IPS DF 19.7 (cell line): ENCODE measurements at places on chromosomes 4 and X.

DNA sequence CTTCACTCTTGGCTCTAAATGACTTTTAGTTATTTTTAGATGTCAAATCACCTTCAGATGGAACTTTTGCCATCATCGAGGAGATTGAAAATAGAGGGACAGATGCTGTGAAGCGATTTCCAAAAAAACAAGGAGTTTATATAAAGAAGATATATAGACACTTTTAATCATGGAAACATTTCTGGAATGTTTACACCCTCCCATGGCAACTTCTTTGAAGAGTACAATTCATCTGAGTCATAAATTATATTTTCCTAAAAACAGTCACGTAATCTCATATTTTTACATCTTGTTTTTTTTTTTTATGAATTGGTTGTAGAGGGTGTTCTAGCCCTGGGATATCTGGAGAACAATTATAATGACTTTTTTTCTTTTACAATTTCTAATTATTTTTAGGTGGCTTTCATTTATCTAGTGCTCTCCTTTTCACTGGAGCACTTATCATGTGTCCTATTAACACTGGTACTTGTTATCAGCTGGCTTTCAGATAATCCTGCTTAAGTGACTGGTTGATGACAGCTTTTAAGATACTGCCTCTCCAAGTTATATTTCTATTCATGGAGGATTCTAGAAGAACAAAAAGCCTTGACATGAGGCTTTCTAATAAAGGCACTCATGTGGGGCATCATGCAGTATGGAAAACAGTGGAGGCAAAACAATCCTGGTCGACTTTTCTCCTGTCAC, 24.9 kb downstream of the PCDH7 start:
- no peak for DNase-seq

- no peak for DNase-seq
These were observed 44.0 kb downstream of the SLC25A5 start for GRCh38 chrX:119512146-119512800.

GRCh38 chrX:1911401-1912128, 296.7 kb downstream of the ASMT start:
- no peak for DNase-seq

DNA sequence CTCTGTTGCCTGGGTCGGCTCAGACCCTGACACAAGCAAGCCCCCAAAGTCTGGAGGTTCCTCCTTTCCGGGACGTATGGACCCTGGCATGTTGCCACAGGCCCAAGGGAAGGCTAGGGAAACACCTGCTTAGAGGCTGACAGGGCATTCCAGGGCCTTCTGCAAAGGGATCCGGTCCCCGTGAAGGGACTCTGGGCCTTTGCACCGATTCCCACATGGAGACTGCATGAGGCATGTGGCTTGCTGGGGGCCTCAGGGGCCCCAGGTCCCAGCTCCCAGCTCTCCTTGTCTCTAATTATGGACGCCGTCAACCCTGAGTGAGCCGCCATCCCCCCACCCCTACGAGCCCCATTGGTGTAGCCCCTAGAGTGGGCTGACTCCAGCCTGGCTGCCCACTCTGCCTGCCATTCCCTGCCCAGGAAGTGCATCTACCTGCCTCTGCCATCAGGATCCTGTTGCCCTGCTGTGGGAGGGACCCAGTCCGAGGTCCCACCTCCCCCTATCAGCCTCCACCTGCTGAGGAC, 4.2 kb upstream of the RGS12 start:
- DNase-seq = no peak

GRCh38 chr4:153448003-153448731, 18.0 kb upstream of the TMEM131L start:
- DNase-seq = no peak
